Mesenteric fat pad (tissue), 1 donor: ENCODE measurements at places on chromosomes 3 and 15. TPM values are rescaled to one million over a fixed set of nuclear protein-coding genes. Genes with fewer than 3 reads are reported as not detected.

Gene STRIT1
- not detected for total RNA-seq

Gene AP3S2
- 27.3 TPM for total RNA-seq

Gene VIPR1
- total RNA-seq = 2.4 TPM

Gene WDR49
- 0.64 TPM for total RNA-seq

Gene DAZL
- not detected for total RNA-seq

Gene DHX30
- 52.2 TPM for total RNA-seq

Gene RARB
- 4.8 TPM for total RNA-seq

Gene ELL3
- total RNA-seq = 2.0 TPM

Gene APBA2
- 2.2 TPM for total RNA-seq

Gene FAM3D
- 0.51 TPM for total RNA-seq

Gene ARPP21
- total RNA-seq = 0.29 TPM

DNA sequence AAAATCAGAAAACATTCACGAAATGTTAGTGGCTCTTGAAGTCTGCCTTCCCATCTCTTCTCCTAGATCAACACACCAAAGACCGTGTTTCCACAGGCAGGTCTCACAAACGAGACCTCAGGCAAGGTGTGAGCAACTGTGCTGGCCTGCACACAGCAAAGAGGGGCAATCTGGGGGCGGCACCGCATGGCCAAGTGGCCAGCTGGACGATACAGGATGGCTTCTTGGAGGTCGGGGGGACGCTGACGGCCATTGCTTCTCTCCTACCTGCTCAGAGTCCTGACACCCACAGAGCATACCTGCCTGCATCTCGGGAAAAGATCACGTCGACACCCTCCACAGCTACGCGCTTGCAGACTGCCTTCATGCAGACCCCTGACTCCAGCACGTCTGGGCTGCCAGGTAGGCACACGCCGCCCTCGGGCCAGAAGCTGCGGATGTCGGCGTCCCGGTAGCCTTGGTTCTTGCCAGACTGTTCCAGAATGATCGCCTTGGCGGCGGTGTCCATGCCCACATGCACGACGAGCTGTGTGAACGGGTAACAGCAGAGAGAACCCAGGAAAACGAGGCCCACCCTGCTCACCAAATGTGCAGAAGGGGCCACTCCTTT lies 38.4 kb downstream of the PGPEP1L start:
- no peak for DNase-seq

DNA sequence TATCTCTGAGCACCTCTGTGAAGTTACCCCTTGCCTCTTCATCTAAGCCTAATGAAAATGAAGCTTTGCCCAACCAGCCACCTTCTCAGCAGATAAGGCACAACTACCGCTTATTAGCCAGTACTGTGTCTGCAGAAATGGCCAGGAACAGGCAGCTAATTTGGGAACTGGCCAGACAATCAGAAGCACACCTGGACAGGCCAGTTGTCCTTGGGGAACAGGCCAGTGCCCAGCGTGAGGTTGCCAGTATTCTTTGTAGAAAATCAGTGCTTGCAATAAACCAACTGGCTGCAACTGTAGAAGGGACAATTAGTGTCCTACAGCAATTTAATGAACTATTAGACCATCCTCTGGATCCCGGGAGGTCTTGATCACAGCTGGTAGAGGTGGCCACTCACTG lies 10.4 kb upstream of the TMEM87A start:
- no peak for DNase-seq

GRCh38 chr3:102476198-102476597 lies 41.4 kb downstream of the ZPLD1 start:
- DNase-seq = no peak

DNA sequence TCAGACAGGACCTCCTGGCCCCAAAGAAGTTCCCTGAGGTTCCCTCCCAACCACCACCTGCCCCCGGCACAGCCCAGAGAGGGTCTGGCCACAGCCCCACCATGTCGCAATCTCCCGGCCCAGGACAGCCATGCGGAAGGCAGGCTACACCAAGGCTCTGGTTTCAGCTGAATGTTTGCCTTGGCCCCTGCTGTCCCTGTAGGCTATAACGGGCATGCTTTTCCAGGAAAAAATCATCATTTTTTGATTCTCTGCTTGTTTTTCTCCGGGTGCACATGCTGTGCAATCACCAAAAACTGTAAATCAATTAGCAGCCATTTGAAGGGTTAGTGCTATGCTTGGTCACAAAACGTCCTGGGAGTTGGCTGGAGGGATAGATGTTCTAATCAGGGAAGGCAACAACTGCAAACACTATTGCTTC lies 142.7 kb upstream of the IGF1R start:
- peak; percentile 88 for DNase-seq

GRCh38 chr15:94229591-94230369 lies 1.6 kb upstream of the MCTP2 start:
- DNase-seq = no peak

DNA sequence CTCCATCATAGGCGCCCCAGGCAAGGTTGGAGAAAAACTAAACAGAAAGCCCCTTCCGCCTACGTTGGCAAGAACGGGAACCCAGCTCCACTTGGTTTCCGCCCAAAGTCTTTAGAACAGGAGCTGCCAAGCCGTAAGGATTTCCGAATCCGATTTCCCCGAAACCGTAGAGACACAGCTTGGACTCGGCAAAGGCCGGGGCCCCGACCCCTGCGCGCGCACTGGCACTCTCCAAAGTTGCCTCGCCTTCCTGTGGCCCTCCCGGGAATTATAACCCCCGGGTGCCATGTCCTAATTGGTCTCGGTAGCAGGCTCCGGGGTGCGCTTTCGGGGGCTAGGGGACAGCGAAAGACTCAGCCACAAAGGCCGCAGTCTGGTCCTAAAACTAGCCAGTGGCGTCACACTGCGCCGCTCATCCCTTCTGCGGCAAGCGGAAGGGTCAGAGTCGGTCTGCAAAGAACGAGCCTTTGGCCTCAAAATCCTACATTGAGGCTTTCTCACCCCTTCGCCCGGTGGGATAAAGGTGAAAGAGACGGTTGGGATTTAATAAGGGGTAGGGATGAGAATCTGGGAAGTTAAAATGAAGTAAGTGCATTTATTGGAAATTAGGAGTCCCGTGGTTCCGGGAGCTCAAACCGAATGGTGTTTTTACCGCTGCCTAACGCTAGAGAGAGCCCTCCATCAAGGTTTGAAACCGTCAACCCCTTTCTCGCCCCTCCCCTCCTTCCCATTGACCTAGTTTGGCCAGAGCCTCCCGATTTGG lies 6.8 kb downstream of the BCL6 start:
- DNase-seq = no peak

GRCh38 chr15:54150255-54150654 lies 172.0 kb downstream of the UNC13C start:
- DNase-seq = no peak

DNA sequence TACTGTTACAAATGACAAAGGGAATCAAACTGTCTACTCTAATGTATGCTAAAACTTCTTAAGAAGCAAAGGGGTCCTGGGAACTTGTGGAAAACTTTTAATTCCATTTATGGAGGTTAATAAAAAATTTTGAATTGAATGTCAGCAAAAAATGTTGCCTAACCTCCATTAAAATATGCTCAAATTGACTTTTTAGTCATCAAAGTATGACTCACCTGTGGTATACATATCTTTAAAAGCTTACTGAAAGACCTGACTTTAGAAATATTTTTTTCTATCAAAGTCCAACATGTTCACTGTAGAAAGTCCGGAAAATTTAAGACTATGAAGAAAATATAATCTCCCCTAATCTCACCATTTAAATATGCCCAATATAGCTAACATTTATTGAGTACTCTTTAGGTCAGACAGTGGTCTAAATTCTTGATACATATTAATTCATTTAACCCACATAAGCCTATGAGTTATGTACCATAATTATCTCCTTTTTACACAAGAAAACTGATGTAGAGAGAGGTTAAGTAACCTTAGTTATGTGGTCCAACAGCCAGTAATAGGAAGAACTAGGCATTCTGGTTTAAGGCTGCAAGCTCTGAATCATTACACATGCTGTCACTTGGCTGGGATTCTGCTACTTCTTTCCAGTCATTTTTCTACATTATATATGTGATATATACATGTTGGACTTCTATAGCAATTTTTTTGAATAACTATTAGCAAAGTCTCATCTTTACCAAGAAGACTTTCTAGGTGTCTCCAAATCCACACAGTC lies 83.6 kb downstream of the PDZRN3 start:
- DNase-seq = no peak

- DNase-seq = no peak
These were observed 31.3 kb upstream of the BCL2A1 start for GRCh38 chr15:80002267-80002666.

DNA sequence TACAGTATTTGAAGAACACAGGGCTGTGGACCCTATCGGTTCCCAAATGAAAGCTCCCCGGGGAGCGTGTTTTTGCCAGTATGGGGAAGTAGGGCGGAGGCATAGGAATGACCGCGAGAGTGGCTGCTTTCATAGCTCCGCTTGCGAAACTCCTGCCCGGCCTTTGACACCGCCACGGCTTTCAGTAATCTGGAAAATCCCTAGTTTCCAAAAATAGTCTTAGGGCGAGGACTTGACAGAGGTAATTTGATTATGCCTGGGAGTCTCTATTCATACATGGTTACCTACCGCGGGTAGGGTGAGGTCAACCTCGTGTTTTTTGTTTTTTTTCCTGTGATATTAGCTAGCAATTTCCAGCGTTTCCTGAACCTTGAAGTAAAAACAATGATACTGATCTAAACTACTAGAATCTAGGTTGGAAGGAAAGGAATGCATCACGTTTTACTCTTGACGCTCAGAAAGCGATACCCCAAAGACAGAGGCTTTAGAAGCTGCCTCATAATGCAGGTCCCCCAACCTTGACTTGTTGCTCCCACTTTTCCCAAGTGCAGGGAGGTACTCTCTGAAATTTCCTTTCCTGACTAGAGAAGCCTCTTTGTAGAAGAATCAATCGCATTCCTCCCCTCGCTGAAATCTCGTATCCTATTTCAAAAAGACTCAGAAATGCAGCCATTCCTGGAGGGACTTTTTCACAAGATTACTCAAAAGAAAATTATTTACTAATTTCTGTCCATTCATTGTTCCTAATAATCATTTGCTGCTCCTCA lies 894 bp upstream of the CCNL1 start:
- DNase-seq = peak; percentile 92

- no peak for DNase-seq
These were observed 532.8 kb upstream of the TGFBR2 start for GRCh38 chr3:30073622-30074021.

GRCh38 chr3:12661926-12662592 lies 1.9 kb downstream of the RAF1 start:
- peak; percentile 12 for DNase-seq

GRCh38 chr3:134937256-134938028 lies 142.4 kb downstream of the EPHB1 start:
- peak; percentile 65 for DNase-seq

DNA sequence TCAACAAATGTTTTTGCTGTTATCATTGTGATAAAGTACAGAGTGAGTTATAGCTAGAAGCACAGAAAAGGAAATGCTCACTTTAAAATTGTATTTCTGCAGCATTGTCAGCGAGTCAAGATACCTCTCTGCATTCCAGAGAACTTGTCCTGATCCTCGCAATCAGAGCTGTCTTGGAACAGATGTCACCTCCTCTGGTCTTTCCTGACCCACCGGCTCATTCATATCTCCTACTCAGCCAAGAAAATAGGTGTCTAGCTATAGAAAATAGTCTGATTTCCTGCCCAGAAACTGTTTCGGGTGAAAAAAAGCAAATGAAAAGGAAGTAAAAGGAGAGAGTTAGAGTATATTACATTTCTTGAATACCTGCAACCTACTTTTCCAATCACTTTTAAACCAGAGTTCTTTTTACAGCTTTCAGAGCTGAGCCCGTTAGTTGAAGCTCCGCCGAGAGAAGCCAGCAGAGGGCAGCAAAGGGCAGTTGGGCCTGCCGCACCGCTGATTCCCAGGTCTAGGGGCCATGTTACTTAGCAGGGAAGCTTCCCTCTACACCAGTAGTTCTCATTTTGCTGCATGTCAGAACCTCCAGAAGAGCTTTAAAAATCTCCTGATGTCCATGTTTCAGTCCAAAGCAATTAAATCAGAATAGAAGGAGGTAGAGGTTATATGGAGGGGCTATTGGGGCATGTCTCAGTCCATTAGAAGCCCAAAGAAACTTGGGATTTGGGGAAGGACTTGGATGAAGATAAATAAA lies 185.7 kb upstream of the THRB start:
- no peak for DNase-seq

GRCh38 chr3:114453361-114453780 lies 159.5 kb downstream of the TIGIT start:
- DNase-seq = no peak

DNA sequence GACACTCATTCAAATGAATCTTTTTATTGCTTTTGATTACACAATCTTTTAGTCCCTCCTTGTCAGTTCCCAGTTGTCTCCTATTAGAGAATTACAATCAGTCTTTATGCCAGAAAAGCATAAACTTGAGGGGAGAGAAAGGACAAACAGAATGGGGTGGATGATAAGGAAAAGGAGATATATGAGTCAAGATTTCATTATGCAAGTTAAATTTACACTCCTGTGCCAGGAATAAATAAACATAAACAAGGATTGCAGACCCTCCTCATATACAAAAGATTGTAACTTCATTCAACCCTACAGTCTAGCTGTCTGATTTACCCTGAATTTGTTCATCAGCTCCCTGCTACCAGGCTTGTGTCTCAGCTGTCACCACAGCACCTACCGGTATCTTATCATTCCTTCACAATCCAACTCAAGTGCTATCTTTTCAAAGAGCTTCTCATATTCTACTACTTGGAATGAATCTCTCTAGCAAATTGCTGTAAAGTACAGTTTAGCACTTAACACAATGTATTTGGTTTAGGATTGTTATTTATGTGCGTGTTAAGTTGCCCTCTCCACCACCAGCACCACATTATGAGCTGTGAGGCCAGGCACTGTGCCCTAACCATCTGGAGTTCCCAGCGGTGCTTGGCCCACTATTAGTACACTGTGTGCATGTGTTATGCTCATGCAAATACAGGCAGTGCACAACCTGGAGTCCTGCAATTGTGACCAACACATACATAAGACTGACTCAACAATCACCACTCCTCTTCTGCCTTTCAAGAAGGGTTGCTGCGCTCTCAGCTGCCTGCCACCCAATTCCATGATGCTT lies 504.1 kb downstream of the TBL1XR1 start:
- no peak for DNase-seq
